ENCODE measurements at places on chromosomes 2 and 18.

DNA sequence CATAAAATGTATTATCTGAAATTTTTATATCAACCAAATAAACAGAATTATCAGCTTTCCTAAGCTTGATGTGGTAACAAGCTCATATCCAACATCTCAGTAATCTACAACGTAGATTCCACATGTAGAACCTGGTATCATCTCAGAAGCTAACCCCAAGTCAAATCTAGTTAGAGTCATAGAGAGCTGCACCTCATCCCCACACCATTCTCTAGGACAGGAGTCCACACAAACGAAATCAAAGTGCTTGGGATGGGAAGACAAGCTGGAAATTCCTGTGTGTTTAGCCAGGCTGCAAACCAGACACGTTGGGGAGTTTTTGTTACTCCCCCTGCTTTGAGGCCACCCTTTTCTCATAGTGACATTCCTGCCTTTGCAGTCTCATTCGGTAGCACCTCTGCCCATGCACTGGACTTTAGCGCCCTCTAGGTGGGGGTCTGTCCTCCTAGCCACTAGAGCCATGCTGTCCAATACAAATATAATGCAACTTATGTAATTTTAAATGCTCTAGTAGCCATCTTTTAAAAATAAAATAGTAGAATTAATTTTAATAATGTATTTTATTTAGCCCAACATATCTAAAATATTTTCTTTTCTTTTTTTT is 28.1 kb upstream of the SATB2 start:
- DNase-seq, result peak; percentile 70

DNA sequence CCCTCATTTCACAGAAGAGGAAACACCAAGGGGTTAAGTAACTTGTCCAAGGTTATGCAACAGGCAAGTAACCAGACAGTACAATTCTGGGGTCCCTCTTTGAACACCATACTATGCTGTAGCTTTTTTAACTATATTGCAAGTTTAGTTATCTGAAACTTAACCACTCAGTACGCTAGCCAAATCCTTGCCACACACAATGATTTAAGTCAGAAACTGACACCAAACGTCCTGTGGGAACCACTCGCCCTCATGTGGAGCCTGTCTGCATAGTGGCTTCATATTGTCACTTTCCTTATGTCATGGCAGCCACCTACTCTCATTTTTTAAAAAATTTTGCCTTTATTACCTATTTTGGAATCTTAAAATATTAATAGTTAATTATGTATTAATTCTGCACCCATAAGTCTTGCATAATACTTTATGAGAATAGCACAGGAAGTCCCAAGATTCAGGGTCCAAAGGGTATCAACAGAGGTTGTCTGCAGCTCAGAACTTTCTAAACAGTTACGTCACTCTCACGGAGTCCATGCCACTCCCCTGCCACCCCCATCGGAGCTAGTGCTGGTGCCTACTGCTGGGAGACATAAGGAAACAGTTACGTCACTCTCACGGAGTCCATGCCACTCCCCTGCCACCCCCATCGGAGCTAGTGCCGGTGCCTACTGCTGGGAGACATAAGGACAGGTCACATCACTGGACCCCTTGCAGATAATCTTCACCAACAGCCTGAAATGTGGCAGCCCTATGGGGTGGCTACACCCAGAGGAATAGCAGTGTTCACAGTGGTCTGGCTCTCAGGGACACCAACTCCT is 99.0 kb downstream of the L3MBTL4 start:
- DNase-seq, result no peak

DNA sequence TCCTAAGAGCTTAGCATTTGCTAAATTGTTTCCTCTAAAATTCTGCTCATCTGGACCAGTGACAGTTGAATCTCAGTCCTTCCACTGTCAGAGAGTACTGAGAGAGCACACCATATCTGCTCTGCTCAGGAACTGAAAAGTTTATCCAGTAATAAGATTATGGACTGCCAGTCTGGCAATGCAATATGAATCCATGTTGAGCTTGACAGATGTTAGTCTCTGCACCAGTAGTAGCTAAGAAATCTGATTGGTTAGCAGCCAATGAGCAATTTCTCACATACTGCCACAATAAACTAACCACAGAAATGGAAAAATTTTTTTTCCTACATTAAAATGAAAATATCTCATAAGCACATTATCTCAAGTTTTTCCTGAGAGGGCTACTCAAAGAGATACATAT is 2.3 kb downstream of the PRKD3 start:
- peak; percentile 62 for DNase-seq

GRCh38 chr2:221514305-221515040 is 57.6 kb downstream of the EPHA4 start:
- DNase-seq, result no peak

- no peak for DNase-seq
Observed at GRCh38 chr2:232681527-232681926, 15.6 kb upstream of the GIGYF2 start.

DNA sequence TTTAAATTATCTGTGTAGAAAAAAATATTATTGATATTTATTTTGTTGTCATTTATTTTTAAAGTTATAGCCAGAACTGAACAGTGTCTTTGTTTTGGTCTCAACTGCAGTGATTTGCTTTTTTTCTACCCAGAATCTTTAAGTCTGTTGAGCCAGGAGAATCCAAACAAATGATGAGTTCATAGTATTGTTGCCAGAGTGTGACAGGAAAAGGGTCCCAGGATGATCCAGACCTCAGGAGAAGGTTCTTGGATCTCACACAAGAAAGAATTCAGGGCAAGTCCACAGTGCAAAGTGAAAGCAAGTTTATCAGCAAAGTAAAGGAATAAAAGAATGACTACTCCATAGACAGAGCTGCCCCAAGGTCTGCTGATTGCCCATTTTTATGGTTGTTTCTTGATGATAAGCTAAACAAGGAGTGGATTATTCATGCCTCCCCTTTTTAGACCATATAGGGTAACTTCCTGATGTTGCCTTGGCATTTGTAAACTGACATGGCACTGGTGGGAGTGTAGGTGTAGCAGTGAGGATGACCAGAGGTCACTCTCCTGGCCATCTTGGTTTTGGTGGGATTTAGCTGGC is 127.1 kb downstream of the AGPS start:
- DNase-seq, result no peak

DNA sequence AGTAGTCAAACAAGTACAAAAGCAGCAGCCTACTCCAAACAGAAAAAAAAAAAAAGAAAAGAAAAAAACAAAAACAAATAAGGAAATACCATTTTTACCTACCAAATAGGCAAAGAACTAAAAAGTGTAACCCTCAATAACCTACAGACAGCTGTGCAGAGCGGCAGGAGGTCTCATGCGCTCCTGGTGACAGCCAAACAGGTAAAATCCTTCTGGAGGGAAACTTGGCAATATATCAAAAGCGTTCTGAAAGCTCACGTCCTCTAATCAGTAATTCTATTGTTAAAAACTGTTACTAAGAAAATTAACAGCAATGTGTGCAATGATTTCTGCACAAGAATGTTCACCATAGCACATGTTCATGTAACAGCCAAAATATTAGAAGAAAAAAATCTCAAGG is 105.6 kb downstream of the AFF3 start:
- no peak for DNase-seq

DNA sequence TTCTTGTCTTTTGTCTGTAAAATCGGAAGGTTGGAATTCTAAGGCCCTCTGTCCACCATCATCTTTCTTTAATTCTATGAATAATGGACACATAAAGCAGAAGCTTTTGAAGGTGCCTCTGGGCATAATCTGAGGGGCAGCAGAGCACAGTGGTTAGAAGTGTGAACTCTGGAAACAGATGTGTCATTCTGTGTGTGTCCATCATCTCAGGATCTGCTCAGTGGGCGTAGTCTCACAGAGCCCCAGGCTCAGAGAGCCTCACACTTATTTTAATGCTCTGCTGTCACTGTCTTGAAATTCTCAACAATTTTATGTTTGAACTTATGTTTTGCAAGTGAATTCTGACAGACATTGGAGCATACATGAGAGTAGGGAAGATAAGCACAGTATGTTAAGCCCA is 31.0 kb upstream of the CCDC93 start:
- no peak for DNase-seq

Measured in cardiac fibroblast (primary cell).